RPMI8226 (cell line): ENCODE measurements at places on chromosomes 2 and 18.

GRCh38 chr2:196587056-196587455 is 52.5 kb upstream of the CCDC150 start:
- no peak for DNase-seq

DNA sequence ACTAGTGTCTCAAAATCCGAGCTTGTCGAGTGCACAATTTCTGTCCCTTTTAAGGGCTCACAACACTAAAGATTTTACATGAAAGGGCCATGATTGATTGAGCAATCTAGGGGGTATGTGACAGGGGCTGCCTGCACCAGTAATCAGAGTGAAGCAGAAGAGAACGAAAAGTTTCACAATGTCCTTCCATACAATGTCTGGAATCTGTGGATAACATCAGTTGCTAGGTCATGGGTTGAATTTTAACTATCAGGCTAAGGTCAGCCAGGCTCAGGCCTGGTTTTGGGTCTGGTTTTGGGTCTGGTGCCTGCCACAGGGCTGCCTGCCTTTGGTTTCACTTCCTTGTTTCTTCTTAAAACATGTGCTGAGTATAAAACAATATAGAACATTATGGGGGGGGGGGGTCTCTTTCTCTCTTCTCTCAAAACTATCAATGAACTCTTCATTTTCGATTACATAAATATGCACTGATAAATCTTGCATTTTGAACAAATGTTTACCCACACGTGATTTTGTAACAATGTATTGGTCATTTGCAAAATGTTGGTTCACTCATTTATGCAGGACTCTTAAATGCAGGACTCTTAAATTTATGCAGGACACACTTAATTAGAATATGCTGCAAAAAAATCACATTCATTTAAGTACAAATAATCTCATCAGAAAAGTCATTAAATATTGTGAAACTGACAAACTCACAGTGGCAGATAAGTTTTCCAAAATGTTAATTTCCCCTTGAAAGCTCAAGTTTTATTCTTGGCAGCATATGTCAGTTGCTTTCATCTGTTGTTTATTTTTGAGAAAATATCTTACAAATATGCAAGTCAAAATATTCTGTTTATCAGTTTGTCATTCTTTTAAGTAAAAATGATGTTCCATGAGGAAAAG is 290.5 kb upstream of the KYNU start:
- DNase-seq, result peak; percentile 24

DNA sequence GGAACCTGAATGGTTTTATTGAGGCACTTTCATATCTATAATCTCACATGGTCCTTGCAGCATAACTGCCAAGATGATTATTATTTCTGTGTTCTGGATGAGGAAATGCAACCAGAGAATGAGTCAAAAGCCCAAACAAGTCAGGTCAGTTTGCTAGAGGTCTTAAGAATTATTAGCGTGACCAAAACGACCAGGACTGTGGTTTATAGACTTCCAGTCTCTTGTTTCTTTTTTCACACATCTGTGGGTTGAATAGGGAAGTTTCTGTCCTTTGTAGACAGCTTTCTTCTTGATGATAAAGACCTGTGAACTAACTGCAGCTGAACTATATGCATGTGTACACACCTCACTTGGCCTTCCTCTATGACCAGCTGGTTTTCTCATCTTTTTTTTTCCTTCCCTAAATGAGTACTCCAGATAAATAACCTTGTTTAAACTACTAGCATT is 13.9 kb downstream of the ADAM23 start:
- peak; percentile 72 for DNase-seq

DNA sequence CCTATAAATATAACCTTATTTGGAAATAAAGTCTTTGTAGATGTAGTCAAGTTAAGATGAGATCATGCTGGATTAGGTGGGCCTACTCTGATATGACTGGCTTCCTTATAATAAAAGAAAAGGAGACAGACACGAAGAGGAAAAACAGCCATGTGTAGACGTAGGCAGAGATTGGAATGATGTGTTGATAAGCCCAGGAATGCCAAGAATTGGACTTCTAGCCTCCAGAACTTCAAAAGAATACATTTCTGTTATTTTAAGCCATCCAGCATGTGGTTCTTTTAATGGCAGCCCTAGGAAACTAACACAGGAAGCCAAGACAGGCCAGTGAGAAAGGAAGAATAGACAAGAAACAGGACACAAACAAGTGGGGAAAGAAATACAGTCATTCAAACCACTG is 68.6 kb downstream of the NYAP2 start:
- DNase-seq, result no peak

GRCh38 chr2:9065901-9066300 is 62.4 kb upstream of the MBOAT2 start:
- no peak for DNase-seq

DNA sequence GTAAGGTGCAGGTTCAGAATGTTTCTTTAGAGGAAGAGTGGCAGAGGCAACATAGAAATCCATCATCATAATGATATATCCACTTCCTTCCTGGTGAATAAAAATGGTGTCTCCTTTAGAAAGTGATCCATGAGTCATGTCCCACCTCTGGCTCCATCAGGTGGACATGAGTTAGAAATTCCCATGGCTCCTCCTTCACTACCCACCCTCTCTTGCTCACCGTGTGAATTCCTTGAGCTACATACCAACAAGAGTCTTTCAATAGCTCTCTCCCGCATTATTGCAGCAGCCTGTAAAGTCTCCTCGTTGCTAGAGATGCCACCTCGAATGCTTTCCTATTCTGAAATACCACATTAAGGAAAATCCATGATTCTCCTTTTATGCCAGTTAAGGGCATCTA is 317.6 kb downstream of the LNPK start:
- no peak for DNase-seq

DNA sequence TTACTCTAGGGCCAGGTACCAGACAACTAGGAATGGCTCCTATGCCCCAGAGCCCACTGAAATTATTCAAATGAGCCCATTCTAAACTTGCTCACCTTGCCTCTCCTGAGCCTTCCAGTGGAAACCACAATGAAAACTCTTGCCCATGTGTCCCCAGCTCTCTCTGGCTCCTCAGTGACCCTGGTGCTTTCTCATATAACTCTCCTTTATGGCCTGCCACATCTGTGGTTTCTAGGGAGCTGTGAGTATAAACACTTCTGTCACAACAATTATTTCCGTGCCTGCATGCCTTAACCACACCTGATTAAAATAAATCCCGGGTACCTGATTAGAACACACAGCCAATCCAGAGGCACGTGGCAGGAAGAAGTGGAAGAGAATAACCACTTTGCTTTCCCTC is 333.0 kb upstream of the SPRED2 start:
- DNase-seq, result no peak

- DNase-seq, result no peak
Measured at GRCh38 chr2:8565399-8566154, 116.3 kb upstream of the ID2 start.

DNA sequence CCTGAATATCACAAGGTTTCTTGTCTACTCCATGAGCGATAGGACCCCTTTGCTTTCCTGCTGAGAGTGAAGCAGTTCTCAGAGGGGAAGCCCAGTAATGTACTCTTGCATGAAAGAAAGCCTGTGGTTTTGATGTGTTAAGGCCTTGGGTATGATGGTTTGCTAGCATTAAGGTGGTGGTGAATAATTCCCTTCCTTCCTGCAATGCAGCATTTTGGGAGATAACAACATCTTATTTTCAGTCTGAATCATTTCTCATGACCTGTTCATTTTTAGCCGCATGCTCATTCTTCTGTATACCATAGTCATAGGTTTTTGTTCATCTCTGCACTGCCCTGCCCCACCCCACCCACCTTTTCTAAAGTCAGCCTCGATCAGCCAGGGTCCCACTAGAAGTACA is 66.2 kb downstream of the HNMT start:
- no peak for DNase-seq

- peak; percentile 27 for DNase-seq
Measured at GRCh38 chr2:120678251-120678650, 57.4 kb upstream of the GLI2 start.

DNA sequence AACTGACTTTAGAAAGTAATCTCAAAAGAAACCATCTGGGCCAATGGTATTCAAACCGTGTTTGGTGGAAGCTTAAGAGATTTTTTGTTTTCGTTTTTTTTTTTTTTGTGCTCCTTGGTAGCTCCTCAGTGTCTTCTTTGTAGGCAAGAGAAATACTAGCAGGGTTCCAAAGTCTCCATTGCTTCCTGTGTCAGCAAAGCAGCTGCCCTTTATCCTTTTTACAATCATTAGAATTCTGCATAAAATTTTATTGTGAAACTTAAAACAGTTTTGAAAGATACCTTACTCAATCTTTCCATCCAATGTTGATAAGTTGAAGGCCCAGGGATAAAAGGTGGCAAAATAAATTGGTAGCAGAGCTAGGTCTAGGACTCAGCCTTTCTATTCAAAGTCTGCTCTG is 479 bp downstream of the IL1F10 start:
- DNase-seq, result no peak

DNA sequence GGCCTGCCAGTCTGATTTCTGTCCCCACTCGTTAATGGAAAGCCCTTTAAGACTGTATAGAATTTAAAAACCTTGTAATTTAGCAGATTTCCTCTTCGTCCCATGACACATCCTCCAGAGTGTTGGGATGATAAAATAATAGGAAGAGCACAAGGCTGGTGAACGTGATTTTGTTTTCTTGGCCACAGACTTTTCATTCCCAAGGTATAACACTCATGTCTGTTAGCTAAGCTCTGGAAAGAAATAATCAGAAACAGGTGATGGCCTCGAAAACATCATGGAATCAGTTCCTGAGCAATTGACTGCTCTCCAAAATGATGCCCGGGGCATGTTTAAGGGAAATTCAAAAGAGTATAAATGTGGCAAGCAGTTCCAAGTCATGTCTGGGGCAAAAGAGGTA is 337.8 kb upstream of the TCF4 start:
- no peak for DNase-seq

- no peak for DNase-seq
Measured at GRCh38 chr18:56532176-56532840, 106.1 kb downstream of the TXNL1 start.

GRCh38 chr2:41720331-41721251 is 327.2 kb upstream of the PKDCC start:
- DNase-seq, result peak; percentile 20

DNA sequence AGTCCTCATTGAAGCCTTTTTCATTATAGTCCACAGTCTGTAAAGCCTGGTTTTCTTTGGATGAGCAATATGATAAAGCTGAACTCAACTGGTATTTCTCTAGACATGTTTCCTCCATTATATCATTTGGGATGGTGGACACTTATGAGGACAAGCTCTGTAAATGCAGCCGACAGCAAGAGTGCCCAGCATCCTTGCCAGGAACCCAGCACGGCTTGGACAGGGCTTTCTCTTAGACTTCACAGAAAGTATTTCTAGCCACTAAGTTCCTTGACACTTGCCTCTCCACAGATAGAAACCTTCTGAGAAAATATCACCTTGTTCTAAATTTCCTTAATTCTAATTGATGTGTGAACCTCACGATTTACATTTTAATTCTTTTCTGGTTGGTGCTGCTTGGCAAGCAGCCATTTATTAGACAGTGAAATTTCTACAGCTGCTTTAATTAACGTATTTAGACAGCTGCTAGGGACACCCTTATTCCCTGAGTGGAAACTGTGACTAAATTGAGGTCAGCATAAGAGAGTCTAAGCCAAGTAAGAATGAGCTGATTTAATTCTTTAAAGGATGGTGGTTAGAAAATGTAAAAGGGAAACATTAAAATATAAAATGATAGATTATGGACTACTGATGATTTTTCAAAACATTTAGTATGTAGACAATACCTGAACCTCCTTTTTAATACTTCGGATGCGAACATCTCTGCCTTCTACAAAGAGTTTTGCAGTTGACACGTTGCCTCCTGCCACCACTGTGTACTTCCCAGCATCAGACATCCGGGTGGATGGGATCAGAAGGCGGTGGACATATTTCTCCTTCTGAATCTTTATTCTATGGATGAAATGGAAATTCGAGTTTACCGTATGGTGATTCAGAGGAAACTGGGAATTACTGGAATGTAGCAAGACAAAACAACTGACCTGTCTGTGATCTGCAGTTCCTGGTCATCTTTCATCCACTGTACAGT is 39.8 kb downstream of the TTN start:
- DNase-seq, result no peak

DNA sequence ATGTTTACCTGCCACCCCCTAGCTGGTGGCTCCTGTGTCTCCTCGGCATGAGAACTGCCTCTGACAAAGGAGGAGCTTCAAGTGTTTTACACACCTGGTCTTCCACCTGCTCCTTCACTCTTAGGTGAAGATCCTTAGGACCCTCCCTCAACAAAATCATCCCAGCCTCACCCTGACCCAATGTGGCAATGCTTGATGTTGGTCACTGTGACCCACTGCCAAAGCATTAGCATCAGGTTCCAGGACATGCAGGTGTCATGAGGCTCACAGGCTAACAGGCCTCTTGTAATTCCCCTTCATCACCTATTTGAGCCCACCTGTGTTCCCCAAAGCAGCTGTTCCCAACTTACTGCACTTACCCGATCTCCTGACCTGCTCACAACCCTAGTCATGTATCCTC is 9.8 kb downstream of the FZD5 start:
- DNase-seq, result no peak

DNA sequence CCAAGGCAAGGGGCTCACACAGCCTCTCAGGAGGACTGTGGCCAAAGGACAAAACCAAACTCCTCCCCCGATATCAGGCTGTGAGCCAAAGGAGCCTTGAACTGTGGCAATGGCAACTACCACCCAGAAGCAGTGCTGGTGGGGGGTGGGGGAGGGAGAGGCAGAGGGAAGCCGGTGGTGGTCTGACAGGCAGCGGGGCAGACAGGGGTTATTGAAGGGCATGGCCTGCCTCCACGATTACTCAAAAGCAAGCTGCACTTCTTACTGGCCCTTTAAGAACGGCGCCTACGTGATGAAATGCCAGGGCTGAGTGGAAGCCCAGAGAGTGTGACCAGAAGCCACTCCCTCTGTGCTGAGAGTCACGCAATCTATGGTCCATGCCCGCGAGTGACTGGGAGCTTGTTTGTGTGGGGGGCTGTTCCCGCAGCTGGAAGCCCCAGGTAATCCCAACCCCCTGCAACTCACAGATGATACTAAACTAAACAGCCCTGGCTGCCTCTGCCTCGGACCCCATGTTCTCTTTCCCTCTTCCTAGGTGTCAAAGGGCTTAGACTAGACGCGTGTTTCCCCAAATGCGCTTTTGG is 128.2 kb upstream of the CXCR4 start:
- no peak for DNase-seq

- no peak for DNase-seq
Measured at GRCh38 chr2:233470011-233470687, 96.4 kb downstream of the USP40 start.

DNA sequence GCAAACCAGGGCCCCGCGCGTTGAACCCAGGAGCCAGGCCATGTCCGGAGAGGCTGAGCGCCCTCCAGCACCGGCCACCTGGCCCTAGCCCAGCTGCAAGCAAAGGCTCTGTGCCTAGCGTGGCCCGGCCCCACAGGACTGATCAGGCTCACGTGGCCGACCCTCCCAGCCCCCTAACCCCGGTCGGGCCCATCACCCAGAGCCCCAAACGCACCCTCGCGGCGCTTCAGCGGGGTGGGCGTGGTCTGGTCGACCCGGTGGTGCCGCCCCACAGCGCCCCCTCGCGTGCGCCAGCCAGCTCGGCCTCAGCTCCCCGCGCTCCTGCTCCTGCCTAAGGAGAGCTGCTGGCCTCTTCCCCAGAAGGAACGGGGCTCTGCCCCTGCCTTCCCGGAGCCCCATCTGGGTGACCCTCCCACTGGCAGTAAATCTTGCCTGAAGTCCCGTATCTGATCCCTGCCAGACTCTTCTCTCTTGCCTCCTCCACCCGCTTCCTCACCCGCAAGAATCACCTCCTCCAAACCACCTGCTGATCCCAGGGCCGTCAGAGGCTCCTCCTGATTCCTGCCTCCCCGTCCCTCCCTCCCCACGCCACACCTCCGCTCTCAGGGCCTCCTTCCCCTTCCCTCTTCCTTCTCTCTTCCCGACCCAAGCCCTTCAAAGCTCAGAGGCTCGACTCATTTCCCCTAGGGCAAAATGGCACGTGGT is 12.3 kb upstream of the TEX51 start:
- peak; percentile 52 for DNase-seq
